Germinal center (tissue), 1 donor: ENCODE measurements at places on chromosomes 1 and 21.
A peak's percentile ranks its signal among the peaks of the same experiment; 100 is the strongest.

DNA sequence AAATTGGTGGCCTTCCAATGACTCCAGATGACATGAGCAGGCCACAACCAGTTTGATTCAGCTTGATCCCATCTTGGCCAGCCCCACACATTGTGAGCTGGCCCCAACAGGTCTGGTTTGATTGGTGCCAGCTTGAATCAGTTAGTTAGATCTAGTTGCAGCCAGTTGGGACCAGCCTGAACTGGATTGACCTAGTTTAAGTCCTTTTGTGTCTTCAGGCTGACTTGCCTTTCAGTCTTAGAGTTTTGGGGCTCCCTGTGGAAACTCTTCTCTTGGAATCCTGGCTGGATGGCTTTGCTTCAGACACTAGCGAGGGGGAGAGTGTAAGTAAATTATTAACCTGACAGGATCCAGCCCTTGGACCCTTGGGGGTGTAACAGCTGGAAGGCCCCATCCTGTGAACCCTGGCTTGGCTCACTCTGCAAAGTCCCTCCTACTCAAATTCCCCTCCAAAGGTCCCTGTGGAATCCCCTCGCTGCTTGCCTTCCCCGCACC is 36.2 kb upstream of the POU3F1 start:
- no peak for DNase-seq

DNA sequence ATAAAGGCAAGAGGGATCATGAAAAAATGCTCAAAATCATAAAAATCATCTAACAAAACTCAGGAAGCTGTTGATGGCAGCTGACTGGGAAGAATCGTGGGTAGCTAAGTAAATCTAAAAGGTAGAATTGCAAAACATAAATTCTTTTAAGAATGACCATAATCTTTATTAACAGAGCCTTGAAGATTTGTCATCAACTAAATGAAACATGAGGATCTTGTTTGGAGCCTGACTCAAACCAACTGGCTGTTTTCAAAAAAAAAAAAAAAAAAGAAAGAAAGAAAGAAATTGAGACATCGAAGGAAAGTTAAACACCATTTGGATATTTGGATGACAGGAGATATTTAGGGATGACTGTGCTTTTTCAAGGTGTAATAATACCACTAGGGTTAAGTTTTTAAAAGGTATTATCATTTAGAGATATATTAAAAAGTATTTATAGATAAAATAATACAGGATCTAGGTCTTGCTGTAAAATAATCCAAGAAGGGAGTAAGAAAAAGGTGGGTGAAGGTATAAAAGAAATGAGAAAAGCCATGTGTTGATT is 48.6 kb downstream of the CD34 start:
- no peak for DNase-seq

GRCh38 chr1:214341932-214342331 is 61.0 kb downstream of the SMYD2 start:
- no peak for DNase-seq

GRCh38 chr1:161153682-161154337 is at the start of gene UFC1:
TSS of gene UFC1 (plus strand) at chr1:161153978. CDS start at chr1:161153998, 20 bp downstream.
- DNase-seq: peak; percentile 87

GRCh38 chr1:215188302-215188950 is 105.9 kb downstream of the KCNK2 start:
- DNase-seq: no peak

DNA sequence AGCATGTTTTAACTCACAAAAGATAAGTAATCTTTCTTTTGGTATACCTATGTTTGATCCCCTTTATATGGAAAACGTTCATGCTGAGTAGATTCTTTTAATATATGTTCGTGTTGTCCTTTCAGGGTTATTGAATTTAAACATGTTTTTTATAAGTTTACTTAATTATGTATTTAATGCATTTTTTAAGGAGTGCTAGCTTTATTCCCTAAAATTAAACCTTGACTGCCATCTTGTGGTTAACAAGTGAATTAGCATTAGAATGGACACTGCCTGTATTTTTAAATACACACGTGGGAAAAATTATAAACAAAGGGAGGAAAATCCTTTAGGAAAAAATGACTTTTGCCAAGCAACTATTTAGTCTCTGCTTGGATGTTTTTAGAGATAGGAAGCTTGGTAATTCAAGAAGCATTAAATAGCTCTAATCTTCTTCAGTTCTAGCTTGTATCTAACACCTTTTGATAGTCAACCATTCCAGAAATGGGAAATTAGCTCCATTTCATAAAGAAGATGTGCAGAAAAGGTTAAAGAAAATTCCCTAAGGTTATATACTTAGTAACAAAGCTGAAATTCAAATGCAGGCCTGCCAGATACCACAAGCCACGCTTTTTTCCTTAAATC is 43.0 kb downstream of the UBE2U start:
- peak; percentile 20 for DNase-seq

DNA sequence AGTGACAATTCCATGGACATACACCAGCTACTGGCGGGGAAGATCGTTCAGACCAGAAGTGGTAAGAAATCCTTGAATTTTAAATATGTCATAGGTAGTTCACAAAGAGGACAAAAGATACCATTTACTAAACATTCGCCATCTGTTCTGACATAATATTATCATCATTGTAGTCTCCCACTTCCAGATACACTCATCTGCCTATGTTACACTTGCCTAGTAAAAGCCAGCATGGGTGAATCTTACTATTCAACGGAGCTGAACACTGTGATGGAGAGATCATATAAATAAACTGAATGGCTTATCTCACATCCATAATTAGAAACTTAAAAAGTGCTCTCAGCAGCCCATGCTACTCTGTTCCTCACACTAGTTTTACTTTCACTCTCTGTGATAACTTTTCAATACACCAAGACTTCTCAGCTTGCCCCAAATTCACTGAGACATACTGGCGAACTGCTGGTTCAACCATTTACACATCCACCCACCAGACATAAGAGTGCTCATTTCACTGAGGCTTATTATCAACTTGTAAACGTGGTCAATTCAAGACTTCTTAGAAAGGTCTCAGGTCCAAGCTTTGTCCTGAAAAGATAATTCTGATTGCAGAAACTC is 463 bp upstream of the PRRC2C start:
- peak; percentile 46 for DNase-seq

DNA sequence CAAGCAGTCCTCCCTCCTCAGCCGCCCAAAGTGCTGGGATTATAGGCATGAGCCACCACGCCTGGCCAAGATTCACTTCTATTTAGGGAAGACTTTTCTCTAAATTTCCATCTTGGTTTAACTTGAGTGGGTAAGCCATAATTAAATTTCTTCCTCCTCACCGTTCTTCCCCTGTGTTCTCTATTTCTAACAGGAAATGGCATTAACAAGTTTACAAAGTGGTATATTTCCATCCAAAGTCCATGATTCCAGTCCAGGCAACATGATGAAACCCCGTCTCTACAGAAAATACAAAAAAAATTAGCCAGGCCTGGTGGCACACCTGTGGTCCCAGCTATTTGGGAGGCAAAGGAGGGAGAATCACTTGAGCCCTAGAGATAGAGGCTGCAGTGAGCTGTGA is 92.1 kb downstream of the ZFYVE9 start:
- no peak for DNase-seq

DNA sequence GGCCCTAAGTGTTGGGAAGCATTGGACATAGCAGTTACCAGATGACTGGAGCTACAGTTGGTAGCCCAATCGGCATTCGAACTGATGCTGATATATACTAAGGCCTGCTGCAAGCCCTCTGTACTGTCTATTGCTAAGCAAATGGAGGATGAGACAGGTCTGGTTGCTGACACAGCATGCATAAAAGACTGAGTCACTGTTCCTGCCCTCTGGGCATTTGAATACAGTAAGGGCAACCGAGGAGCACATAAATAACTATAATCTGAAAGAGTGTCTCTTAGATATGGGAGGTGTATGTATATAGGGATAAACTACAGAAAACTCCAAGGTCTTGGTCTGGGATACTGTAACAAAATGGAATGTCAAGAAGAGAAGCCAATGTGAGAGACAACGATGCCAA is 16.8 kb upstream of the MARK1 start:
- no peak for DNase-seq

DNA sequence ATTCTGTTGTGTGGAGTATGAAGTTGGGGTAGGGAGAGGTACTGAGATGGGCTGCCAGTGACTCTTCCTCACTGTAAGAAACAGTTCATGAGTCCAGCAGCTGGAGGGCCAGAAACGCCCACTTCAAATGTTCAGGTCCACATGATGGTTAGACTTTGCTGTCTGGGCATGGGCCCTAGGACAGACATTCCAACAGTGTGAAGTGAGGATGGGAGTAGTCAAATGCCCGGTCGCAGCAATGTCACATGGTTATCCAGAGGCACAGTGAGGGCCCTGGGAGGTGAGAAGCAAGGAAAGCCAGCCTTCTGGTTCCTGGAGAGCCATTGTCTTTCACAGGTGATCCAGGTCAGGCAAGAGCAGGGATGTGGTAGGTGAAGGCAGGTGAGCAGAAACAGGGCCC is 304.4 kb downstream of the HHAT start:
- DNase-seq: no peak

DNA sequence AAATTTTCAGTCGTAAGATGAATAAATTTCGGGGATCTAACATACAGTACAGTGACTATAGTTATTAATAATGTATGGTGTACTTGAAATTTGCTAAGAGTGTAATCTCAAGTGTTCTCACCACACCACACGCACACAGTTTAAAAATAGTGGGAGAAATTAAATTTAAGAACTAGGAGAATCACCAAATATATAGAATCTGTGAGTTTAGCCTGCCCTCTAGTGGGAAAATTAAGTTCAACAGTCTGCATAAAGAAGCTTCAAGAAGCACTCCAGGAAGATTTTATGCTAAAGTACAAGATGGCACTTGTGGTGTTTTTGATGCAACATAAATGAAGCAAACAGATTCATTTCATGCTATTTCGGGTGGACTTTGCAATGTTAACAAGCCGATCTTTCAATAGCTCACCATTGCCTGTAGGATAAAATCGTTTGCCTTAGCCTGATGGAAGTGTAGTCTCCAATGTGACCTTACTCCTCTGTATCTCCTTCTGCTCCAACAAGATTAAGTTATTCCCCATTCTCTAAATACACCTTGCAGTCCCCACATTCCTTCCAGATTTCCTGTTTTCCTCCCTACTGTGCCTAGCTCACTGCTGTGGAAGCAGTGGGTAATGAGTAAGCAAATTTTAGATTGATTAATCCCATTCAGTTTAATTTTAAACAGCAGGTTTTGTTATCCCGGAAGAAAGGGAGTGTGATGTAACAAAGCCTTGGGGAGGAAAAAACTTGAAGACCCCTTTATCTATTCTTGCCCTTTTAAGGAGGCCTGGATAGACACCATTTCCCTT is 8.7 kb upstream of the PIK3C2B start:
- DNase-seq: peak; percentile 37

- no peak for DNase-seq
Measured at GRCh38 chr1:67333603-67334002, 25.9 kb downstream of the IL12RB2 start.

GRCh38 chr1:3211582-3212375 is 142.8 kb downstream of the PRDM16 start:
- no peak for DNase-seq

DNA sequence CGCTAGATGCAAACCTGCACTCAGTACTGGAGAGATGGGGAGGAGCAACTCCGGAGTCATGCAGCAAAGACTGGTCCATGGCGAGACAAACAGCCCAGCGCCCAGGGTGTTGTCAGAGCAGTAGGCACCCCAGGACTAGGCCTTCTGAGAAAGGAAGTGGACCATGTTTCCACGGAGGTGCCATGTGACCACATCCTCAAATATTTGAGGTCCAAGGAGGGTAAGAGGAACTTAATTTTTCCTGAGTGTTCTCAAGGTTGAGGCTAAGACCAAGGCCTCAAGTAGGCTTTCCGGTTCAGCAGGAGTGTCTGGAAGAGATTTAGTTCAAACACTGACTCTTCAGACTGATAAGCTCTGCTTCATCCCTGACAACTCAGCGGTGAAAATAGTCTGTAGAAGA is 186.2 kb downstream of the RHOU start:
- DNase-seq: no peak

DNA sequence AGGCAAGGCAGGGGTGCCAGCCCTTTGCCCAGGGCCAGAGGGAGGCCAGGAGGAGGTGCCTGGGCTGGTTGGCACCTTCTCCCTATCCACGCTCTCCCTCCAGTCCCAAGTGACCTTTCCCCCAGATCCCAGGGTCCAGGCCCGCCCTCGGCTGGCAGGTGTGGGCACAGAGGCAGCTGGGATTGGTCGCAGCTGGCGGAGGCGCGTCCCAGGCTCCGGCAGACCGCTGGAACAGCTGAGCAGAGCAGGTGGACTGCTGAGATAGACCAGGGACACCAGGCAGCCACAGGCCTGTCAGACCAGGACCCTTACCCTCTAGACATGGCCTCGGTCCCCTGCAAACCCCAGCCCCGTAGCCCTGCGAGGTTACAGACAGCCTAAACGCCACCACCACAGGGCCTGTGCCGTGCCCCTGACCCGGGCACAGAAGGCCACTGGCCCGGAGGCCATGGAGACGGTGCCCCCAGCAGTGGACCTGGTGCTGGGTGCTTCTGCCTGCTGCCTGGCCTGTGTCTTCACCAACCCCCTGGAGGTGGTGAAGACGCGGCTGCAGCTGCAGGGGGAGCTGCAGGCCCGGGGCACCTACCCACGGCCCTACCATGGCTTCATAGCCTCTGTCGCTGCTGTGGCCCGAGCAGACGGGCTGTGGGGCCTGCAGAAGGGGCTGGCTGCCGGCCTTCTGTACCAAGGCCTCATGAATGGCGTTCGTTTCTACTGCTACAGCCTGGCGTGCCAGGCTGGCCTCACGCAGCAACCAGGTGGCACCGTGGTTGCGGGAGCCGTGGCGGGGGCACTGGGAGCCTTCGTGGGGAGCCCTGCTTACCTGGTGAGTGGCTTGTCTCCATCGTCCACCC is at the start of gene SLC25A34:
Gene SLC25A34, plus strand, starts transcription at position 221 of the 854 bp plus-strand sequence. Its CDS starts 228 bp downstream, at position 449.
- no peak for DNase-seq

DNA sequence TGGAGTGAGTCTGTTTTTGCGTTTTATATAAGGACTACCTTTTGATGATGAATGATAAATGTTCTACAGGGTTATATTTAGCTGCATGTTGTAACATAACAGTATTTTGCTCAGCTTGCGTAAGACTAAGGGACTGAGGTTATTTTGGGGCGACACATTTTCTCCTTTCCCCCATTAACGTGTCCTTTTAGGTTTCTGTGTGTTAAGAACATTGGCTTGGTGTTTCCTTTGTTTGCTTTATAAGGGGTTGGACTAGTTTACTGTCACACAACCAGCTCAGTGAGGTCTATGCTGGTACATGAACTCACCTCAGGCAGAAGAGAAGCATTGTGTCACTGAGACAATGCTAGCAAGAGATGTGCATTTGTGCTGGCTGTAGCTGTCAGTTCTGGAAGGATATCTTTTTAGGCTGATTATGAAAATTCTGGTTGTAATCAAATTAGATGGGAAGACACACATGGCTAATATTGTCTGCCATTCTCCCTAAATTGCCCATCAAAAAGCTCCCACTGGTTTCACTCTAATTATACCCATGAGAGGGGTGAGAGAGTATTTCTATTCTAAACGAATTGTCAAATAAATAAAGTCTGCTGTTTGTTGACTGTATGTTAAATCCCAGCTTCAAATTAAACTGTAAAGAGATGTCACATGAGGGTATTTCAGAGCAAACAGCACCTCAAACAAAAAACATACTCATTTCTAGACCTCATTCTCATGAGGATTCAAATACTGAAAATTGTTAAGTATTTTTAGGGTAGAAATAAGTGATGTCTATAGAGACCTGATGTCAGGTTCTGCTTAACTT is 62.6 kb downstream of the CDC14A start:
- no peak for DNase-seq

- DNase-seq: no peak
Measured at GRCh38 chr1:168509875-168510791, 33.7 kb downstream of the XCL2 start.

GRCh38 chr1:70075761-70076160 is 129.6 kb downstream of the LRRC40 start:
- DNase-seq: no peak
